ENCODE measurements at places on chromosomes 1 and 21. TPM values are rescaled to one million over a fixed set of nuclear protein-coding genes. Genes with fewer than 3 reads are reported as not detected.
A peak's percentile ranks its signal among the peaks of the same experiment; 100 is the strongest.

The ST6GALNAC5 gene
- total RNA-seq = 18.9 TPM

The ALX3 gene
- total RNA-seq = not detected

The TIE1 gene
- 31.2 TPM for total RNA-seq

The ATP5IF1 gene
- total RNA-seq = 155 TPM

The SLC30A7 gene
- total RNA-seq = 16.8 TPM

The LRRC8B gene
- total RNA-seq = 13.9 TPM

The GREM2 gene
- 0.88 TPM for total RNA-seq

The AUNIP gene
- total RNA-seq = 0.43 TPM

The LDLRAD1 gene
- 27.4 TPM for total RNA-seq

The DCDC2B gene
- total RNA-seq = 7.4 TPM

The PRR9 gene
- not detected for total RNA-seq

GRCh38 chr1:2290171-2290578, 62.1 kb downstream of the SKI start:
- peak; percentile 58 for DNase-seq

DNA sequence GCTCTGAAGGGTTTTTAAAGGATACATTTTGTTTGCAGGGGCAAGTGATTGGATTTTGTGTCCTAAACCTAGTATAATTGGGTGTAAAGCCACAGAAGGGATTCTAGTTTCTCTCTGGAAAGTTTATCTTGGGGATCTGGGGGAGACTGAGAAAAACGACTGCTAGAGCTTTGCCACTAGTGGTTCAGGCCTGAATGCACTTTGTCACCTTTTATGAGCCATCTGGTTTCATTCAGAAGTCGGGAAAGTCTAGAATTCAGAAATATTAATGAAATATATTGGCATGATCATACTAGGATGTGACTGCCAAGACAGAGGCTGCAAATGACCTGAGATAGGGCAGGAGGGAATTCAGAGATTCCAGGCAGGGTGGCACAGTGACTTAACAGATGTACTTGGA, 111.5 kb upstream of the KCNK2 start:
- DNase-seq = no peak

- DNase-seq = no peak
Measured at GRCh38 chr1:3331564-3331963, 122.9 kb upstream of the ARHGEF16 start.

- DNase-seq = no peak
Measured at GRCh38 chr1:16061266-16061665, 12.2 kb downstream of the FAM131C start.

- no peak for DNase-seq
Measured at GRCh38 chr1:64437453-64437852, 32.5 kb upstream of the CACHD1 start.

DNA sequence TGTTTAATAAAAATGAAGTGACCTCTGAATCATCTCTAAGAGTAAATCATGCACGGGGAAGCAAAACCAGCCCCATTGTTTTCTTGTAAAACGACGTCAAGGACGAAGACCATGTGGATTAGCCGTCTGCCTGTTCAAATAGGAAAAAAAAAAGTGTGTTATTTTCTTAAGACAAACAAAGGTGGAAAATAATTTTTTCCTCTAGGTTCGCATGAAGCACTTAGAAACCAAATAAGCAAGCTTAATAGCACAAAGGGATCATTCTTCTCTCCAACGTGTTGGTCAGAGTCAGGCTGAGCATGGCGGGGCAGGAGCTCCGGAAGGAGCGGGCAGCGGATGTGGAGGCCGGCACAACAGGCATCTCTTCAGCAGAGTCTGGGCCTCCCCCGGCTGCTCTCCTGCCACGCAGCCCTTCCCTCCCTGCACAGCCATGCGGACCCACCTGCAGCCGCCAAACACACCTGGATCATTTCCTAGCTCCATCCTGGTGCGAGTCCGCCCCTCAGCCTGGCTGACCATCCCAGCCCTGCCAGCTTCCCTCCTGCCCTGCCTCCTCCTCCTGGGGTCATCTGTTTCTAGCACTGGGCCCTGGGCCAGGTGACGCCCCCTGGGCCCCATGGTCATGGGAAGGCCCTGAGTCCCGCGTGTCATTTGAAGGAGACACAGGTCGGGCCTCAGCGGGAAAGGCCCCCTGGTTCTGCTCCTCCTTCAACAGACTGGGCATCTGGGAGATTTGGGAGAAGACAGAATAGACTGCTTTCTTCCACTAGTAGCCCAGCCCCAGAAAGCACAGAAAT, 40.2 kb downstream of the MX1 start:
- no peak for DNase-seq

DNA sequence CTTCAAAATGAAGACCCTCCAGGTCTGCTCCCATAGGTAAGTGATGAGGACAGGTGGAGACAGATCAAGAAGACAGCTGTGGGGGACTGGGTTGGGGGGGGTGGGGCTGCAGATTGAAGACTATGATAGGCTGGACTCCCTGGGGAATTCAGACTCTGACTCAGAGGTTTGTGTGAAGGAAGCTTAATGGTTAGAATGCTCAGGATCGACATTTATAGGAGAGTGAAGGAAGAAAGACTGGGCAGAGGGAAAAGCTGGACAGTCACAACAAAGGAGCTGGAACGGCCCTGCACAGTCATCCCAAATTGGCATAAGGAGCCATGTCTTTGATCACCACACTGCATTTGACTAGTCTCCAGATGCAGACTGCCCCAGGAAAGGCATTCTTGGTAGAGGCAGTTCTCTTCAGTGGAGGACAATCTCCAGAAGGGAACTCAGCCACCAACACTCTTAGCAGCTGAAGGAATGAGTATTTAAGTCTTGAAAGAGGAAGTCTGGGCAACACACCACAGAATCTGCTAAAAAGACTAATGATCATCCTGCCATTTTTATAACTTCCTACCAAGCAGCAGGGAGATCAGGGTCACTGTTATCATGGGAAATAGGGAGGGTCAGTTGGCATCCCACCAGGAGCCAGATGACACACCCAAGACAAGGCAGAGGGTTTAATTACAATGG, 120.0 kb upstream of the ZC3H11B start:
- DNase-seq = no peak

DNA sequence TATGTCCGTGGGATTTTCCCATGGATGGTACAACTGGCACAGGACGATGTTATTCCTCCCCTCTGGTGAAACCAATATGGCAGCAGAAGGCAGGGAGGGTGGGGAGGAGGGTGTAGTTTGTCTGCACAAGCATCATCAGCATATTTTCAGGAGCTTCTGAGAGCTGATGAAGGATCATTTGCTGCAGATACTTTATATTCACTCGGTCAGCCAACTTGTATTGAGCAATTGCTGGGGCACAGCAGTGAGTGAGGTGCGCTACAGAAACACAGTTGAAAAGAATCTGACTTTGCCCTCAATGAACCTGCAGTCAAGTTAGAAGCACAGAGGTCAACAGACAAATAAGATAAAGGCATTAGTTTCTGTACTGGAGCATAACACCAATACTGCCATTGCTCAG, 13.0 kb downstream of the PKP1 start:
- DNase-seq = no peak

DNA sequence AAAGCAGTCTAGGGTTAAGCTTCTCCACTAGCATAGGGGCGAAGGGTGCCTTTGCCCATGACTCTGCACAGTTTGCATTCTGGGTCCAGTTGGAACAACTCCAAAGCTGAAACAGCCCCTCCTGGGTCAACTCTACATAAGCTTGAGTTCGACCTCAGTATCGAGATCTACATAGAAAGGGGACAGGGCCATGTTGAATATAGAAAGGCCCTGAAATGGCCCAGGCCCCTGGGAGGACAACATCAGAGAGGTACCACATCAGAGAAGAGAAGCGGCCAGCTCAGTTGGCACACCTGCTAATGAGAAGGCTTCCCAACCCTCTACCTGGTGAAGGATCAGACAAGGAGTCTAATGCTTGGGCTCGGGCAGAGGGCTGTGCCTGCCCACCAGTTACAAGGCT, 1.6 kb downstream of the DENND2D start:
- DNase-seq = no peak

DNA sequence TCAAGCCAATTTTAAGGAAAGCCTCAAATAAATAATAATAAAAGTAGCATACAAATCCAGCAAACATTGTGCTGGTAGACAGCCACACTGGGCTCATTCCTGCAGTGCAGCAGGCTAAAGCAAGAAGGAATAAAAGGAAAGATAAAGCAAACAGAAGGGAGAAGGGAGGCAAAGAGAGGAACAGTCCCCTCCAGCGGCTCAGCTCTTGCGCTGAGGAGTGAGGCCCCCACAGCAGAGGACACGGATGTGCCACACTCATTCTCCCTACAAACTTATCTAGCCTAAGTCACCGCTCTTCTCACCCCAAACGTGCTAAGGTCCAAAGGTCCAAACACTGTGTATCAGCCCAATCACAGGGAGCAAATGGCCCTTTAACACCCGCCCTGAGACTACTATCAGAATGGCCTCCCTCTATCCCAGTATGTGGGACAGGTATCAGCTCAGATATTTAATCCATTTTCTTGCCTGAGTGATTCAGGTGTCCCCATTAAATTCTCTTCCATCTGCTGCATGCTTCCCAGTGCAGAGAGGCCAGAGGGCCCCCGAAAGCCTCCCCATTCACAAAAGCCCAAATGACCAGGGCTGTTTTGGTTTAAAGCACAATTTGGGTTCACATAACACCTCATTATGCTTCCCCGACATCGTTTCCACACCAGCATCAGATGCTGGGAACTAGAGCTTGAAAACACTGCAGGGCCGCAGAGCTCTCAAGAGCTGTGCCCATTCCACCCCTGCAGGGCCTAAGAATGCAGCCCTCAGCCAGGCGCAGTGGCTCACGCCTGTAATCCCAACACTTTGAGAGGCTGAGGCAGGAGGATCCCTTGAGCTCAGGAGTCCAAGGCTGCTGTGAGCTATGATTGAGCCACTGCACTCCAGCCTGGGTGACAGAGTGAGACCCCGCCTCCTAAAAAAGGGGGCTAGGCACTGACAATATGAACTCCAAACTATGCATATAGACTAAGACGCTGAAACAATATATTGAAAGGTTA, 17.8 kb downstream of the CAPZB start:
- no peak for DNase-seq

DNA sequence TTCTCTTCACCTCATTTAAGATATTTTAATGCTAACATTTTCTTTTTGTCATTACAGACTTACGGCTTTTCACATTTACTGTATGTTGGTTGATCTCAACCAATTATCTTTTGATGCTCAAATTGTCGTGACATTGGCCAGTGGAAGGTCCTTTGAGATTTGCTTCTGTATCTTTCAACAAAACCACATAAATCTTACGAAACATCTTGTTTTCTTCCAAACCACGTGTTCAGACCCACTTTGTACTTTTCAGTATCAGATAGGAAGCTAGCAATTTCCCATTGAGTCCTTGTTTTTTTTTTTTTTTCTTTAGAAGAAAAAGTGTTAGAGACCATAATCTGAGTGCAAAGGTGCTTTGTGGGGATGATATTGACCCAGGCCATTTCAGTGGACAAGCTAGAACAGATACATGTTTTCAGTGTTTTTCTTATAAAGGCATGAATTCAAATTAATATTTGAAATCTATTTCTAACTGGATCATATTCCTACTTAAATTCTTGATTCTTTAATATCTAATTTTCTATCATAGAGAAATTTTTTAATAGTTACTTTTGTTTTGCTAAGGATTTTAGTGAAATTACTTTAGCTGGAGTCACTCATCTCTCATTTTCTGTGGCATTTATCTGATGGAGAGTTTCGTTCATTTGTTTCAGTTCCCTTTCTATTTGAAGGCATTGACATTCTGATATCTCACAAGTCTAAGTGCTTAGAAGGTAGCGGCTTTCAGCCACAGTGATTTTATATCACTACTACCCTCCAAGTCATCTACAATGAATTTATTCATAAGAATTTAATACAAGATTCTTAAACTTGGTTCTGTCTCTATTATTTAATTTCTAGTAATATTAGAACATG, 26.7 kb downstream of the ATG4C start:
- DNase-seq = no peak

DNA sequence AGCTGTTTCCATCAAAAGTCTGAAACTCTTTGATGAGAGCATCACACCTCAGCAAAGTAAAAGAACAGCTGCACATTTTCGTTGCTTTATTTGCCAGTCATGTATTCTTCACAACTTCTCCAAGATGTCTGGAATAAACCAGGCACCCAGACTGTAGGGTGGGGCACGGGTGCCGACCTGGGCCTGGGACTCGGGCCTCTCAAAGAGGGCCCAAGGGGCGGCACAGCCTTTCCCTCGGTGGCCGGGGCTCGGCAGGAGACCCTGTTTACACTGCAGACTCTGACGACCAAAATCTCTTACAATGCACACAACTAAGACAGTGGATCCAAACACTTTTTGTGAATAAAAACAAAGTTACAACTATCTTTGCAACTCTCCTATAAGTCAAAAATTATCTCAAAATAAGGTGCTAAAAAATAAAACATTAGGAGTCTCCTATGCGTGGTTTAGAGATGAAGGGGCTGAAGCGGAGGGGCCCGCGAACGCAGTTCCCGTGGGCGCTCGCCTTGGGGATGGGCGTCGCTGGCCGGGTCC, 696 bp downstream of the LSS start:
- no peak for DNase-seq

- DNase-seq = no peak
Measured at GRCh38 chr1:48566492-48566891, 94.5 kb upstream of the SPATA6 start.

DNA sequence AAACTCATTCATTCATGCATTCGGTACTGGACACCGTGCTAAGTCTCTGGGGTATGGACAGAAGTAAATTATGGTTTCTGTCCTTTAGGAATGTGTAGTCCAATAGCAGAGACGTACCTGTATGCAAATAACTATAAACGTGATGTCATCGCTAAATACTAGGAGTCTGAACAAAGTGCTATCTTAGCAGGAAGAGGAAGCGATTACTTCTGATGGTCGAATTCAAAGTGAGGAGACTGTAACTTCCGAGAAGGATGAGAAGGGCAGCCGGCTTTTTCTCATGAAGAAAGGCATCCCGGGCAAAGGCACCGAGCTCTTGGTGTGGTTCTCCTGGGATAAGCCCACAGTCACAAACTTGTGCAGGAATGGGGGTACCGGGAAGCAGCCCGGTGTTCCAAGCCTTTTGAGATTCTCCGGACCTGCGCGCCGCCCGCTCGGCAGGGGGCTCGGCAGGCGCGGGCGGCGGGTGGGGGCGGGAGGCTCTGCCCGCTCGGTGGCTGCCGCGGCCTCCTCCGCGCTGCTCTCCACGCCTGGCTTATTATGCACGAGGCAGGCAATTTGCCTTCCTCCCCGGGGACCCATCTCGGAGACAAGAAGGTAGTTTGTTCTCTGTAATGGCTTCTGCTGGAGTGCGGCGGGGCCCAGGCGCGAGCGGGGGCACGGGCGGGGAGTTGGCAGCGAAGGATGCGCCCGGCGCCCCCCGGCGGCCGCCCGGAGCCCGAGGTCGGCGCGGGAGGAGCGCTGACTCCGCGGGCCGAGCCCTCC, 67.5 kb upstream of the CD1D start:
- DNase-seq = peak; percentile 89

Data from upper lobe of left lung (tissue), 6 donors.